Kidney (tissue), 22 donors: ENCODE measurements at places on chromosomes 16 and 17. TPM values are rescaled to one million over a fixed set of nuclear protein-coding genes. Genes with fewer than 3 reads are reported as not detected.

- DNase-seq: peak; percentile 92
Measured at GRCh38 chr16:81610144-81610842, 165.7 kb downstream of the CMIP start.

GRCh38 chr17:9763643-9764042 is 27.7 kb downstream of the DHRS7C start:
- no peak for DNase-seq

DNA sequence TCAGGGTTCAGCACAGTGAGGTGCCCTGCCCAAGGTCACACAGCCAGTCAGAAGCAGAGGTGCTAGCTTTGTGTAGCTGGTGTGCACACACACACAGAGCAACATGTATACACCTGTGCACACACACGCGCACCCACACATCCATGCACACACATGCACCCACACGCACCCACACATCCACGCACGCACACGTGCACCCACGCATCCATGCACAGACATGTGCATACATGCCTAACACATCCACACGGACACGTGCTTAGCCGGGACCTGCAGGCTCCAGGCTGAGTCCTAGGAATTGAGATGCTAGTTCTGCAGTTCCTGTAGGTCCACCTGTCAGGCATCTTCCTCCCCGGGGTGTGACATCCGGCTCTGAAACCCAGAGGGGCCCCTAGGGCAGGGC is 13.0 kb upstream of the DPEP1 start:
- DNase-seq: no peak

DNA sequence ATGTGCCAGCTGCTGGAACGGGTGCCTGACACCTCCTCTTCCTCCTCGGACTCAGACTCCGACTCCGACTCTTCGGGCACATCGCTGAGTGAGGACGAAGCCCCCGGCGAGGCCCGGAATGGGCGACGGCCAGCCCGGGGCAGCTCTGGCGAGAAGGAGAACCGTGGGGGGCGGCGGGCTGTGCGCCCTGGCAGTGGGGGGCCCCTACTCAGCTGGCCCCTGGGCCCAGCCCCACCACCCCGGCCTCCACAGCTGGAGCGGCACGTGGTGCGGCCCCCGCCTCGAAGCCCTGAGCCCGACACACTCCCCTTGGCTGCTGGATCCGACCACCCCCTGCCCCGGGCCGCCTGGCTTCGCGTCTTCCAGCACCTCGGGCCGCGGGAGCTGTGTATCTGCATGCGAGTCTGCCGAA is 6.8 kb downstream of the FBXL19 start:
- DNase-seq: peak; percentile 78

DNA sequence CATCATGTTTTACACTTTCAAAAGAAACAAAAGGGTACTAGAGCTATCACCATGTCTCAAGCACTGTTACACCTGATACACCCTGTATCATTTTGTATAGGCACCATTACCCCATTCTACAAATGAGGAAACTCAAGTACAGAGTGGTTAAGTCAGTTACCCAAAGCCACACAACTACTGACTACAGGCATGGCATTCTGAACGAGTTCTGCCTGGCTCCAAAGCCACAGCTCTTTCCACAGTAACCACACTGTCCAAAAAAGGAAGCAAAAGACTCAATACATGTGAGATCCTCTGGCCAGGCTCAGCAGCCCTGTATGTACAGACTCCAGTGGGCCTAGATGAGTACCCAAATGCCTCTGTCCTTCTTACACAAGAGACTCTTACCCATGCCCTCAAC is 4.7 kb downstream of the DYNC1LI2 start:
- DNase-seq: no peak

The NPIPB9 gene
- 0.37 TPM for polyA plus RNA-seq

The ABCC11 gene
- 0.09 TPM for polyA plus RNA-seq
